ENCODE measurements at places on chromosomes 4 and X.

DNA sequence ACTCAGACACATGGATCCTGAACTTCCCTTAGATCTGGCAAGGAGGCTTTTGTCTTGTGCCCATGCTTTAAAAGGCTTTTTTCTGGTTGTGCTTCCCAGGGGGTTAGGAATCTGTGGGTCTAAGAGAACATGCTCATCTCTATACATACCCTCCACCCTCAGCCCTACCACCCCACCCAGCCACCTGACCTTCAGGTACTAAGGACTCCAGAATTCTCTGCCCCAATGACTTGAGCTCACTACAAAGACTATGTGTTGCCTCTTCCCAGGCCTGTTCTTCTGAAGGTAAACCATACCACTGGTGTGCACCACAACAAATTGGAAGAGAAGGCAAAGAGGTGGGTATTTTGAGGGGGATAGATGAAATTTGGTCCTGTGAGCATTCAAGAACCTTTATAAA is 167.3 kb upstream of the ETNPPL start:
- no peak for DNase-seq

- no peak for DNase-seq
These were observed 311.4 kb downstream of the EPHA5 start for GRCh38 chr4:65358914-65359313.

GRCh38 chrX:87337267-87337666 is 180.3 kb upstream of the KLHL4 start:
- no peak for DNase-seq

DNA sequence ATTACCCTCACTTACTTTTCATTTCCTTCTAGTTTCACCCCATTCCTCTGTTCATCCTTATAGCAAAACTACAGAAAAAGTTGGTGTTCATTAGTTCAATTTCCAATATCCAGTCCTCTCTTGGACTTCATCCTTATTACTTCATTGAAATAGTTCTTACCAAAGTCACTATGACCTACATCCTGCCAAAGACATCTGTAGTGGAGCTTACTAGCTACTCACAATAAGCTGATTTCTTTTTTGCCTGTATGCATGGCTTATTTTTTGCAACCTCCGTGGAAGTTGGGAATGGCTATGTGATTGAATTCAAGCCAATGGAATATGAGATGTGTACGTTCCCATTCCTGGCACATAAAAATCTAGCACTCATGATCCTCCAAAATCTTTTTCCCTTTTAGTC is 4.6 kb upstream of the CDKL2 start:
- no peak for DNase-seq

- peak; percentile 79 for DNase-seq
These were observed 106.6 kb upstream of the ATP6AP2 start for GRCh38 chrX:40474205-40474626.

DNA sequence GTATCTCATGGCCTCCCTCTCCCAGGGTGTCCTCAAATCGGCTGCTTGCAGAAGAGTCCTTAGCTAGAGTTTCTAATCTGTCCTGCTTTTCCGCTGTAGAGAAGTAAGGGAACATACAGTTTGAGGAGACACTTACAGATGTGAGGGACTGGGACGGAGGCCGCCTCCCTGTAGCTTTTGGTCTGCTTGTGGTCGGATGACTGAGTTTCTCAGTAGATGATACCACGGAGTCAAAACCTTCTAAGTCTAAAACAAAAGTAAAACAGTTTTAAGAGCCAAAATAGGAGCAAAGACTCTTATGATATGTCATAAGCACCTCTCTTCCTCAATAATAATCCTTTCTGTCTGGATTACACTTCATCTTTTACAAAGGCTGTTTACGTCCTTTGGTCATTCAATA is 34.5 kb upstream of the MAP3K15 start:
- no peak for DNase-seq

GRCh38 chr4:61896634-61897033 is 696.5 kb downstream of the ADGRL3 start:
- DNase-seq, result no peak

DNA sequence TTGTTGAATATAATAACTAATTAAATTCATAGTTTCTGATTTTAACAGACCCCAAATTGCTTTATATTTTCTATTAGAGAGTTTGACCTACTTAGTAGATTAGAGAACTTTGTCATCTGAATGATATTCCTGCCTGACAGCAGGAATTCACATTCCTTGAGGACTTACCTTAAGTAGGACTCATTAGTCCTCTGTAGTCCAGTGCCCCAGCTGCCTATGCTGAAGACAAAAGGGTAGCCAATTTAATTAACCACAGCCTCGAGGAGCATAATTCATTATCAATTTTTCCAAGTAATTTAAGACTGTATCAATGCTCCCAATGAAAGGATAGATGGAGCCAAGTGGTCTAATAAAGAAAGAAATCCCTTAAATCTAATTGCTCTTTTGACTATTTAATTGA is 1405.0 kb upstream of the IGFBP7 start:
- DNase-seq, result no peak

DNA sequence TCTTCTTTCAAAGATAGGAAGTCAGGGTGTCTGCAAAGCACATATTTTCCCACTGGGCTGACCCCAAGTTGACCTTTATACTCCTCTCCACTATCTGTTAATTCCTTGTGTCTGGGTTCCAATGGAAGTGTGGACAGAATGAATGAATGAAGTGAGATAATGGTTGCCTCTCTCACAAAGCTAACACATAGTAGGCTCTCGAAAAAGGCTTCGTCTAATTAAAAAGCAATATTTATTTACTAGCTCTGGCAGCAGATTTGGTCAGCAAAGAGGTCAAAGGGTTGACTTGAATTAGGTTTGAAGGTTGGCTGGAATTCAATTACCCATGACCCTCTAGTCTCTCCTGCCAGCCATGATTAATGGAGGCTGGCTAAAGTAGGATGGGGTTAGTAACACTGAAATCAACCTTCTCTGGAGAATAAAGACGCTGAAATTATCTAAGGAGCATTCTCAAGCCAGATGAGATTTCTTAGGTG is 280.3 kb upstream of the KLF3 start:
- DNase-seq, result no peak

GRCh38 chrX:123964156-123964834 is 2.8 kb downstream of the STAG2 start:
- no peak for DNase-seq

GRCh38 chrX:48958635-48959094 is 1.3 kb upstream of the OTUD5 start:
- peak; percentile 21 for DNase-seq

DNA sequence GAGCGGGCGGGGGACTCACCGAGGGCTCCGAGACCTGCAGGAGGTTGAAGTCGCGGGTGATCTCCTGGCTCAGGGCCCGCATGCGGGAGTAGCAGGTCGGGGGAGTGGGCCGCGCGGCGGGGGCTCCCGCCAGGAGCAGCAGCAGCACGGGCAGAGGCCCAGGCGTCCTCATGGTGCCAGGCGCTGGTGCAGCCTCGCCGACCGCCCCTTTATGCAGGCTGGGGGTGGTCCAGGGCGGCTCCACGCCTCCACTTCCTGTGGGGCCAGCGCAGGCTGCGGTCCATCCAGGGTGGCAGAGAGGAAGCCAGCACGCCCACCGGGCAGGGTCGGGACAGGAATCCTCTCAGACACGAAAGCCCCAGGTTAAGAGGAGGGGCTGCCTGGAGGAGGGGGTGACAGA is at the start of gene CYTL1:
Gene CYTL1 (minus strand): TSS at position 185 of the 400 bp plus-strand sequence. CDS start 13 bp downstream, at position 172.
- DNase-seq, result no peak

- peak; percentile 25 for DNase-seq
These were observed 1028.4 kb upstream of the INTU start for GRCh38 chr4:126604268-126604867.

DNA sequence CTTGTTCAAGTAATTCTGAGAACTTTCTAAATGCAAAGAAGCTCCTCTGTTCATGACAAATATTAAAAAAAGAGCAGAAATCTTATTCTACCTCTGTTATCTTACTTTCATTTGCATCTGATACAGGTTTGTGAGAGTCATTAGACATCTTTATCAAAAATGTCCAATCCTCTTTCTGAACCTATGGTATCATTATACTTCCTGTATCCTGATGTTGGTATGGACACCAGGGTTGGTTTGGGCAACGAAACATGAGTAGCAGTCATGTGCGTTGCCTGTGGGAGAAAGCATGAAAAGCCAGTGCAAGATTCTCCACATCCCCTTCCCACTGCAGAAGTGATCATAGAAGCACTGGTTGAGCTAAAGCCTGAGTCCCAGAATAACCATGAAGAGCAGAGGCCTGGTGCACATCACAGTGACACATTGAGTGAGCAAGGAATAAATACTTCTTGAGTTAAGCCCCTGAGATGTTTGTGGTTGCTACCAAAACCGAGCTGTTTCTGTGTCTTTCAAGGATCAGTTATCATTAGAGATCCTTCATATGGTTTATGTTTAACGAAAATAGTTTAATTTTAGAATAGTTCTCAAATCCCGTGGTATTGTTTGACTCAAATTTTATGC is 197.2 kb downstream of the BANK1 start:
- DNase-seq, result no peak

- DNase-seq, result peak; percentile 0
These were observed 229.9 kb downstream of the SOX3 start for GRCh38 chrX:140274811-140275525.

DNA sequence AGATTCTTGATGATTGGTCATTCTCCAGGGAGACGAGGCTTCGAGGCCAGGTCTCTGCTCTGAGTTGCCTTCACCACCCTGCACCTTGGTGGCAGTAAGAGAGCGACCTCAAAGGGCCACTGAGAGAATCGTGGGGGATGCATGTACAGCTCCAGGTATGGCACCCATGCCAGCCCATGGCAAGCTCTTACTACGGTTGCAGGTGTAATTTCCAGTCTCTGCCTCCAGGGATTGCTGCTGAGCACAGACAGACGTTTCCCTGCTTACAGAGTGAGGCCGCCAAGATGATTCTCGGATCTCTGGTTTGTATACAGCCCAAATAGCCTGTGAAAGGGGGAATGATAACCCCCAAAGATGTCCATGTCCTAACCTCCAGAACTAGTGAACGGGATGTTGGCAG is 16.3 kb upstream of the DRD5 start:
- no peak for DNase-seq

GRCh38 chr4:5112333-5113095 is 61.2 kb downstream of the STK32B start:
- DNase-seq, result no peak

- DNase-seq, result no peak
These were observed 30.5 kb downstream of the STARD8 start for GRCh38 chrX:68677998-68678397.

- no peak for DNase-seq
These were observed 143.3 kb downstream of the CAMK2D start for GRCh38 chr4:113618205-113618604.

DNA sequence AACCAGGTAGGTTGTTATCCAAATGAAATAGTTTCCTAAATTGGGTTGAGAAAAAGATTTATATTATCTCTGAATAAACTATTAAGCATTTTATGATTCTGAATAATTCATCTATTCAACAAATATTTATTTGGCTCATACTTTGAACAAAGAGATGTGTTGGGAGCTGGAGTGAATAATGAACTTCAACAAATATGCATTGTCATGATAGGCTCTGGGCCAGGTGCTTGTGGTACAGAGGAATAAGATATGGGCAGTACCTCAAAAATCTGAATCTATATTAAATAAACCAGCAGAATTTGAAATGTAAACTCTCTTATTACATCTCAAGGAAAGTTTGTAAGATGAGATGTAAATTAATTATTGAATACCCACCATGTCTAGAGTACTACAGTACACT is 75.7 kb upstream of the DCLK2 start:
- peak; percentile 42 for DNase-seq

DNA sequence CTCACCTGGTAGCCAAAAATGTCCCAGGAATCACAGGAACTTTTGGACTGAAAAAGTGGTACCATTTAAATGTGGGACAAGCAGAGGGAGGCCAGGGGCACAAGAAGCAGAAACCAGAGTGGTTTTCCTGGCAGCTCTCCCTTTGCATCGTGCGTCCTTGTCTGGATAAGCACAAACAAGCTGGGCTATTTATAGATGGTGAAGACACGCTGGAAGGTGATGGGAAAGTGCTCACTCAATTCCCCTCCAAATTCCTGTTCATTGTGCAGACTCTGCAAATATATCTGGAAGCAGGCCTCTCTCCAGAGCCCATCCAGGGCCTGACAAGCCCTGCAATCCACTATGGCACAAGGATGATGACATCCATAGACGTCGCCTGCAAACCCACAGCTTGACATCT is 63.6 kb upstream of the MAP3K15 start:
- DNase-seq, result no peak

DNA sequence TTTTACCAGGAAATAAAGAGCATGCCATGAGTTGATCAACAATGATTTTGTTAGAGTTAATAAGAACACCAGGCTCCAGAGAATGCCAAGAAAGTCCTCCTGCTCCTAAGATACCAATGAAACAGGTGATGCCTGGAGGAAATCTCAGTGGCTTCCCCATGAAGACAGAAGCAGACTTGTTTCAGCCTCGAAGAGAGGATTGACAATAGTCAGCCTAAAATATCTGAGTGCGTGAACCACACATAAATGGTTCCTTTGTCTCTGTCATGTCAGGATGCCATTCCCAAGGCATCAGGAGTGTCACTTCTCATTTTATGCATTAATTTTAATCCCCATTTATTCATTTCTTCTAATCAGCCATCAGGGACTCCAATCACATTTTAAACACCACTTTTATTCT is 69.6 kb downstream of the PHOX2B start:
- DNase-seq, result no peak

DNA sequence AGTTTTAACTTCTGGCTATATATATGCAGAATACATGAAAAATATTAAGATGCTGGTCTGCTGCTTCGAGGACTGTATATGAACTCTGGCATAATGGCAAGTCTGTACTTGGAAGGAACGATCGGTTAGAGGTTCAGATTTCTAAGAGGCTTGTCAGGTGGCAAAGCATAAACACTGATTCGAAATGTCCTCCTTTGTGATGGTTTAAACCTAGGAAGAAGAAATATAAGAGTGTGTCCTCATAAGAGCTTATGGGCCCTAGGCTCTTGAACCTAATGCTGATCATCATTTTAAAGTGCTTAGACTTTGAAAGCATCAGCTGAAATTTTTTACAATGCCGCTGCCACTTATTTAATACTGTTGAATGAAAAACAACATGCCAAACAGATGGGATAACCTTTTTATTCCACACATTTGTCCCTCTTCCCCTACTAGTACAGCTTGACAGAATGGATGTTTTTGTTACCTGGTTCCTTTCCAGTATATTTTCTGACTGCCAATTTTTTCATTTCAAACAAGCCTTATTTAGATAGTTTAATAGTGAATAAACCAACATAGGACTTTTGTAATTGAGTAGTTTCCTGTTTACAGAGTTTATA is 8.8 kb downstream of the SPRY1 start:
- no peak for DNase-seq

DNA sequence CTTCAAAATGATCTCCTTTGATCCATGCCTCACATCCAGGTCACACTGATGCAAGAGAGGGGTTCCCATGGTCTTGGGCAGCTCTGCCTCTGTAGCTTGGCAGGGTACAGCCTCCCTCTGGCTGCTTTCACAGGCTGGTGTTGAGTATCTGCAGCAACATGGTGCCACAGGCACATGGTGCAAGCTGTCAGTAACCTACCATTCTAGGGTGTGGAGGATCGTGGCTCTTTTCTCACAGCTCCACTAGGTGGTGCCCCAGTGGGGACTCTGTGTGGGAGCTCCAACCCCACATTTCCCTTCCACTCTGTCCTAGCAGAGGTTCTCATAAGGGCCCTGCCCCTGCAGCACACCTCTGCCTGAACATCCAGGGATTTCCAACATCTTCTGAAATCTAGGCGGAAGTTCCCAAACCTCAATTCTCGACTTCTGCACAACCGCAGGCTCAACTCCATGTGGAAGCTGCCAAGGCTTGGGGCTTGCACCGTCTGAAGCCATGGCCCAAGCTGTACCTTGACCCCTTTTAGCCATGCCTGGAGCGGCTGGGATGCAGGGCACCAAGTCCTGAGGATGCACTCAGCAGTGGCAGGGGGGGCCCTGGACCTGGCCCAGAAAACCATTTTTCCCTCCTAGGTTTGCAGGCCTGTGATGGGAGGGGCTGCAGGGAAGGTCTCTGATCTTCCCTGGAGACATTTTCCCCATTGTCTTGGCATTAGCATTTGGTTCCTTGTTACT is 137.8 kb upstream of the NUDT6 start:
- DNase-seq, result no peak

Data from A172 (cell line).